HAP-1 (cell line): ENCODE measurements at places on chromosomes 7 and 10.

DNA sequence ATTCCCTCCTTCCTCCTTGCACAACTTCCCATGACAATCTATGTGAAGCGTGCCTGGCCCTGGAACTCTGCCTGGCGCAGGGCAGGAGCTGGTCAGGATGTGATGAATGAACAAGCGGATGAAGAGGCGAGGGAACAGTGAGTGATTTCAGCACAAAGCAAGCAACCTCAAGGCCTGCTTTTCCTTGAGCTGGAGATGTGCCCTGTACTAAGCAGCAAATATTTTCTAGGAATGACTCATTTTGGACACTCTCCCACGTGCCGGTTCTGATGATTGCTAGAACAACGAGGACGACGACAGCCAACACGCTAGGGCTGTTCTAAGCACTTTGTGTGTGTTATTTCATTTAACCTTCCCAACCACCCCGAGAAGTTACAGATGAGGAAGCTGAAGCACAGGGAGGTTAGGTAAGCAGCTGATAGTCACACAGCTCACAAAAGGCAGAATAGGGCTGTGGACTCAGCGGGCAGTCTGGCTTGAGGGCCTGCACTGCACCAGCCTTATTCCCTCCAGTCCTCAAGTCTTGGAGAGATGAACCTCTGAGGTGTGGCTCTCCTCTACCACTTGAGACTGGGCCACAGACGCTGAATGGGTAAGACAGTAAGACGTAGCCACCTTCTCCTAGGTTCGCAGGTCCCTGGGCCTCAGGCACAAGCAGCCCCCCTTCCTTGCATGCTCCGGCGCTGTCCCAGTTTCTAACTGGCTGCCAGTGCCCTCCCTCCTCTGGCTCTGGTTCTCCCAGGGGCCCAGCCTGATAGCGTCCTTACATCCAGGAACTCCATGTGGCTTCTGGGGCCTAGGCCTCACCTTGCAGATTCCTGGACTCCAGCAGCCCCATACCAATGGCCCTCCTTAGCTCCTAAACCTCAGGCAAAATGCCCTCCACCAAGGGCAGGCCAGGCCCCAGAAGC lies 59.0 kb downstream of the YKT6 start:
- no peak for DNase-seq

- no peak for DNase-seq
Measured at GRCh38 chr7:51244885-51245284, 71.7 kb downstream of the COBL start.

DNA sequence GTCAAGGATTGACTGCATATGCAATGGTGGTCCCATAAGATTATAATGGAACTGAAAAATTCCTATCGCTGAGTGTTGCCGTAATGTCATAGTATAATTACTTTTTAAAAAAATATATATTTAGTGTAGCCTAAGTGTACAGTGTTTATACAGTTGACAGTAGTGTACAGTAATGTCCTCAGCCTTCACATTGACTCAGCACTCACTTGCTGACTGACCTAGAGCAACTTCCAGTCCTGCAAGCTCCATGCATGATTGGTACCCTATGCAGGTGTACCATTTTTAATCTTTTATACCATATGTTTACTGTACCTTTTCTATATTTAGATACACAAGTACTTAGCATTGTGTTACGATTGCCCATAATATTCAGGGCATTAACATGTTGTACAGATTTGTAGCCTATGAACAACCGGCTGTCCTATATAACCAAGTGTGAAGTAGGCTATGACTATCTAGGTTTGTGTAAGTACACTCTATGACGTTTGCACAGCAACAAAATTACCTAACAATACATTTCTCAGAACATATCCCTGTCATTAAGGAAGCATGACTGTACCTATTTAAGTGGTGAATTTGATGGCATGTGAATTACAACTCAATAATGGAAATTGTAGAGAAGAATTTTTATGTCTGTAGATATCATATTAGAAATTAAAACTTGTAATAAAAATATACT lies 40.9 kb downstream of the CCNY start:
- DNase-seq: no peak

DNA sequence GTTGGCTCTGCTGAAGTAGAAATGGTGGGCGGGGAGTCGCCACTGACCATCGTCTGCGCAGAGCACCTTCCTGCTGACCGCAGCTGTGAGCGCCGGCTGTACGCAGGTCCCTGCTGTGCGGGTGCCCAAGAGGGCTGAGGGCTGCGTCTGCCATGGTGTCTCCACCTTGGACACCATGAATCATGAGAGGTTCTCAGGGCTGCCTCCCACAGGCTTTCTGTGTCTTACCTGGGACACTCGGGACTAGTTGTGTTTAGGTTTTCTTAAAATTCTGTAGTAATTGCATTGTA lies 44.9 kb upstream of the PRKAR1B start:
- no peak for DNase-seq

DNA sequence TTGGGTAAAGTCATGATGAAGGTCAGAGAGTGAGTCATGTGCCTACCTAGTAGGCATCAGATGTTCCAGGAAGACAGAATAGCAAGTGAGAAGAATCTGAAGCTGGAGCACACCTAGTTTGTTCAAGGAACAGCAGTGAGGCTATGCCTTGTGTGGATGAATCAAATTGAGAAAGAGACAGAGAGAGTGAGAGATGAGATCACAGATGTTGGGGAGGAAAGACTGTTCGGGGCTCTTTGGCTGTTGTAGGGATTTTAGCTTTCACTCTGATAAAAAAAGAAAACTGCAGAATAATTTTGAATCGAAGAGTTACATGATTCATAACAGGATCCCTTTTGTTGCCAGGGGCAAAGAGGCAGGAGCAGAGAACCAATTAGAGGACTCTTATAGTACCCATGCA lies 6.3 kb downstream of the LIPF start:
- no peak for DNase-seq

- no peak for DNase-seq
Measured at GRCh38 chr7:105354383-105354782, 34.3 kb downstream of the SRPK2 start.

DNA sequence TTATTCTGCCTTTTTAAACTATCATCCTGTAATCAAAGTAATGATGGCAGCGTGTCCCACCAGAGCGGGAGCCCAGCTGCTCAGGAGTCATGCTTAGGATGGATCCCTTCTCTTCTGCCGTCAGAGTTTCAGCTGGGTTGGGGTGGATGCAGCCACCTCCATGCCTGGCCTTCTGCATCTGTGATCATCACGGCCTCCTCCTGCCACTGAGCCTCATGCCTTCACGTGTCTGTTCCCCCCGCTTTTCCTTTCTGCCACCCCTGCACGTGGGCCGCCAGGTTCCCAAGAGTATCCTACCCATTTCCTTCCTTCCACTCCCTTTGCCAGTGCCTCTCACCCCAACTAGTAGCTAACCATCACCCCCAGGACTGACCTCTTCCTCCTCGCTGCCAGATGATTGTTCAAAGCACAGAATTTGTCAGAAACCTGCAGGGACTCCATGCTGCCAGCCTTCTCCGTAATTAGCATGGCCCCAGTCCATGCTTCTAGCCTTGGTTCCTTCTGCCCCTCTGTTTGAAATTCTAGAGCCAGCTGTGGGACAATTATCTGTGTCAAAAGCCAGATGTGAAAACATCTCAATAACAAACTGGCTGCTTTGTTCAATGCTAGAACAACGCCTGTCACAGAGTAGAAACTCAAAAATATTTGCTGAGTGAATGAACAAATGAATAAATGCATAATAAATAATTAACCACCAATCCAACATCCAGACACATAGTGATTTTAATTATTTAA lies 151.7 kb downstream of the EGFR start:
- no peak for DNase-seq

DNA sequence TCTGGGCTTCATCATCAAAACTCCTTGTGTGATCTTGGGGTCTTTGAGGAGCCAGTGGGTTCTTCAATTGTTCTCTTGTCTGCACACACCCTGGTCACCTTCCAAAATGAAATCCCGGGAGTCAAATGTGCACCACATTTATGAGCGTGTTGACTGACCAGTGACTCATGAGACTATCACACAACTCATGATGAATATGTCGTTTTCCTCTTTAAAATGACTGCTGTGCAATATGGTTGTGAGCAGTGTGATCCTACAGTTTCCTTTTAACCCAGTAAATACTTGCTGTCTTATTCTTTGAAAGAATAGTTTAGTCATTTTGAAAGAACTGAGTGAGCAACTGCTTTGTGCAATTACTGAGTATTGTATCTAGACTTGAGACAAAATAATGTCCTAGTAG lies 149.2 kb downstream of the DYNC1I1 start:
- DNase-seq: no peak

GRCh38 chr7:132290021-132290420 lies 286.2 kb downstream of the PLXNA4 start:
- no peak for DNase-seq

GRCh38 chr10:32149252-32149955 lies 93.2 kb upstream of the KIF5B start:
- DNase-seq: no peak

GRCh38 chr10:85795460-85795859 lies 571.1 kb downstream of the GRID1 start:
- DNase-seq: no peak

DNA sequence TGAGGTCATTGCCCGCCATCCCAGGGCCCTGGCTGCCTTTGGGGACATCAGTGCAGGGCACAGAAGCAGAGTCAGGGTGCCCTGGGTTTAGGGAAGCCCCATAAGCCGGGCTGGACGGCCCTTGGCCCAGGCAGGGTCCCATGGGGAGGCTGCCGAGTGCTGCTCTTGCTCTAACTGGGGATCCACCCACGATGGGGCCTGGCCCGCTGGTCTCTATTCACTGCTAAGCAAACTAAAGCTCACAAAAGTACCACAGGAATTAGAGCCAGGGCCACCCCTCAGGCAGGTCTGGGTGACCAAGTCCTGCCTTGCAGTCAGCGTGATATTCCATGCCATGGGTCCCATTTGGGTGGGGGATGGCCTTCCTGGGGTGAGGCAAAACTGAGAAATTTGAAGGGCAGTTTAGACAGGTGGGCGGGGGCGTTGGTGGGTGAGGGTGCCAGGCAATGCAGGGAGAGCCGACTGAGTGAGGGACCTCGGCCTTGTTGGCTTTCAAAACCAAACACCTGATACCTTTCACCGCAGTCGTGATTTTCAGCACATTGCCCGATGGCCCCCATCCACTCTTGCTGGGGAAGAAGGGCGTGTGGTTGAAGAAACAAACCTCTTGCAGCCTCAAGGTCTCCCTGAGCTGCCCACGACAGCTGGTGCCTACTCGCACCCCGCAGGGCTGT lies 92.8 kb upstream of the PPIF start:
- DNase-seq: no peak

DNA sequence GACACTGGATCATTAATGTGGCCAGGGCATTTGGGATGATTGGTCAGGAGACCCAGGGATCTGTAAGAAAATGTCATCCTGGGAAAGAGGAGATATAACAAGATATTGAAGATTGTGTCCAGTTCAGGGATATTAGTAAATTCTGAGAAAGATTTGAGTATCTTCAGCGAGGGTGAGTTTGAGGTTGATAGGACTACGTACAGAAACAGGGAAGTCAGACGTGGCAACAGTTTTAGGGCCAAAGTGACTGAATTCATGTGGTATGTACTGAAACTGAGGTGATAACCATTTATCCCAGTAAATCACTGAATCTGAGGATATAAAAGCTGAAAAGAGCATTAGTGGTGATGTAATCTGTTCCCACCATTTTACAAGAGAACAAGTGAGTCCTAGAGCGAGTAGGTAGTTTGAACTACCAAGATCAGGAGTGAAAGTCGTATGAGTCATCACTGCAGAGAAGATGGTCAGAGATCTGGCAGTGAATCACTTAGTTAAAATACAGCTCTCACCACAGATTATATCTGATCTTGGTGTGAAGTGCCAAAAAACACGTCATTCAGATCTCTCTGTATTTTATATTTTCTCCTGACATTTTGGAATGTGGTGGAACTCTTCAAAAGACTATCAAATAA lies 220.5 kb downstream of the CDK14 start:
- no peak for DNase-seq
